ENCODE measurements at places on chromosomes 16 and 17.

DNA sequence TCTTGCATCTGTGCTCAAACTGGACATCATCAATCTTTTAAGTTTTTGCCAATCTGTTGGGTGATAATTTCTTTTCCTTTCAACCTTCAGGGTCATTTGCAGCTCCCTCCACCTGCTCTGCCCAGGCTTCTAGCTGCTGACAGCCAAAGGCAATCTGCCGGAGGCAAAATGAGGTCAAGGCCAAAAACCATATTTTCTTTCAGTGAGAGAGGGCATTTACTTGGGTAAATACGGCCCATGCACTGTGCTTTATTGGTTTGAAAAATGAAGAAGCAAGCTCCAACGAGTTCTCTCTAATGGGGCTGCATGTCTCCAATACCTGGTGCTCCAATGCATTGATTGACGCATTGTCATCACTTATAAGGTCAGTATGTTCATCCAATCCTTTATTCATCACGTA lies 23.1 kb downstream of the RBFOX1 start:
- DNase-seq: no peak

DNA sequence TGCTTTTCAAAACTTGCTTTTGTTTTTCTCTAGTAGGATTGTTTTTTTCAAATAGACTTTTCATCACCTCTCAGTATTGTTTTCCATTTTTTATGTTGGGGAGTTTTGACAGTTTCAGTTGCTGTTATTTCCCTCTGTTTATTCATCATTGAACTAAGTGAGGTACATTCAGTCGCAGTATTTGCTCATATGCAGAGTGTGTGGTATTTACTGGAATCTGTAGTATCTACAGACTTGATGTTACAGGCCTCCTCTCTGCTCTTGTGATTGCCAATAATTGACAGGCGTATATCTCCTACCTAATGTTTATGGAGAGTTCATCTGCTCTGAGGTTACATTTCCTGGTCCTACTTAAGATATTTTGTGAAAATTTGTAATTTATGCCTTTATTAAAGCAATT lies 49.6 kb downstream of the COX10 start:
- DNase-seq: no peak

GRCh38 chr16:495127-495748 lies 32.3 kb upstream of the CAPN15 start:
- no peak for DNase-seq

DNA sequence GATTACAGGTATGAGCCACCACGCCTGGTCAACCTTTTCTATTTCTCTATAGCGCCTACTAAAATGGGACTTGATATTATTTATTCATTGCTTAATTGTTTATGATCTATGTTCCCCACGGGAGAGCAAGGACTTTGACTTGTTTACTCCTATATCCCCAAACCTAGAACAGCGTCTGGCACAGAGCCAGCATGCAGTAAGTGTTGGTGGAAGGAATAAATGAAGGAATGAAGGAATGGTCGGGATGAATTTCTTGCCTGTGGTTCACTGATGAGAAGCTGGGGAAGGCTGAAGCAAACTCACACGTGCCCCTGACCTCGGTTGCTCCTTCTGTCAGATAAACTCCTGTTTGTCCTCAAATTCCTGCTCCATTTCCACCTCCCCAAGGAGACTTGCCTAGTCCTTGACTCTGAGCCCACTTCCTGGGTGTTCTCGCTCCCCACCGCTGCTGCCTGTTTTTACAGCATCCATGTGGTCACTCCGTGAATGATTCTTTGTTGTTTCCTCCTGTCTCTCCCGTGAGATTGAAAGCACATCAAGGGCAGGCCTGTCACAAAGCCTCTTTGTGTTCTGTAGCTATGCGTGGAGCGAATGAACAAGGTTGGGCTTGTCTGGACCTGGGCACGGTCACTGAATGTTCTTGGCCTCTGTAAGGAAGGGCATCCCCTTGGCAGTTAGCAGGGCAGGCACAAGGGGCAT lies 17.3 kb downstream of the C17orf100 start:
- DNase-seq: no peak

- DNase-seq: no peak
Measured at GRCh38 chr17:930258-930657, 49.3 kb downstream of the NXN start.

DNA sequence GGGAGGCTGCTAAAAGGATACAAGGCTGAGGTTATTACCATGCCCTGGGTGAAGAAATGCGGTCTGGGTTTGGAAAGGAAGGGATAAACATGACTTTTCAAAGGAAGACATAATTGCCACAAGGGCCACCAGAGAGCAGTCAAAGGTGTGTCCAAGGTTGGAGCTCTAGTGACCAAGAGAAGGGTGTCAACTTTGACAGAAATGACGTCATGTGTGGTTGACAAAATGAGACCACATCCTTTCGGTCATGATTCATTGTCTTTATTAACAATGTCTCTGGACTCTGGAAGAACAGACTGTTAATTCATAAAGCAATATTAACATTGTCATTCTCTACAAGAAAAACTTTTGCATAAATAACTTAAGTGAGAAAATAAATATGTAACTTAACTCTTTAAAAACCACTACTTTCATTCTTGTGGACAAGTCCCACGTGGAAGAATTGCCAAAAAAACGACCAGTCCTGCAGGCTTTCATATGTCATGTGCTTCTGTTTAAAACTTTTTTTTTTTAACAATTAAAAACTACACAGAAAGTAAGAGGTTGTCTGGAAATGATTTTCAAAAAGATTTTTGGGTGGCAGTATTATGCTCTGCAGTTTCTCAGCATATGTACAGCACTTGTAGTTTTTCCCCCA lies 5.0 kb downstream of the SOST start:
- DNase-seq: no peak

DNA sequence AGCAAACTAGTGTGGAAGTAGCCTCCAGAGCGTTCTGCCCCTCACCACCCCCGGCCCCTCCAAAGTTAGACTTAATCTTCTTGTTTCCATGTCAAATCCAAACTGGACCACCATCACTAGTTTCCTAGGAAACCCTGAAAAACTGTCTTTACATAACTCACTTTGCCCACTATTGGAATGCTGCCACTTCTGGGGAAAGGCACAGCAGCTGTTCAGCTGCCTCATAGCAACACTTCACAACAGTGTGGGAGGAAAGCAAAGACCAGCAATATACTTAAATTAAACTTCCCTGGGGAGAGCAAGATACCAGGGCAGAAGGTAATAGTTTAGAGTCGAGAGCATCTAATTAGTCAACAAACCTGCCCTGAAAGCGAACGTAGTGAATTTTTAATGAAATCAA lies 452.2 kb downstream of the KCNJ2 start:
- DNase-seq: no peak

DNA sequence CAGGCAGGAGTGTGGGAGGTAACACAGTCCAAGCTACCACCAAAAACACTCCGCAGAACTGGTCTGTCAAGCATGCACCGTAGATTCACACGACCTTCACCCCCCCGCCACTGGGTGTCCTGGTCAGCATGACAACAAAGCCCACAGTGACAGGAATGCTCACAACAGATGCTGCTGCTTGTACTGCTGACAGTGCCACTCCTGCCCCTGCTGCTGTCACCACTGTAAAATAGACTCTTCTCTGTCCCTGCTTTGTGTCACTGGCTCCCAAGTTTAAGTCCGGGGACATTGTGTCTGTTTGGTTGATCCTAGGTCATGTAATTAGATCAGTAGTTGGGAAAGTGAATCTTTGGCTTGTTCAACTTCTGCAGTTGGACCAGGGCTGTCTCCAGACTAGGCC lies 7.0 kb upstream of the ODF4 start:
- no peak for DNase-seq

- DNase-seq: no peak
Measured at GRCh38 chr17:32355649-32356377, 5.9 kb downstream of the ZNF207 start.

DNA sequence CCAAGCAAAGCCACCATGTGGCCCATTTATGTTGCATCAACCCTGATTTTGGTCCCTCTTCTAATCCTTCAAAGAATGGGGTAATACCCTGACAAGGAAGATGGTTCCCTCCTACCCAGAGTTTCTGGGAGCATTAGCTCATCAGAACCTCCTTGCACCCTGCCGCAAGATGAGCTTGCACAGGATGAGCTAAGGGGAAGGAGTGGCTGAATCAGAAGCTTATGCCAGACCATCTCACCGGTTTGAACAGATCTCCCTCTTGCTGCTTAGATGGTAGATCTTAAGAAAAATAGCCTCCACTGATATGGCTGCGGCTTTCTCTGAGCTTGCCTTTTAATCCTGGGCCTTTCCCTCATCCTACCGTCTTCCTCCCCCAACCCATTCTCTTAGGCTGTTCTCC lies 175.1 kb downstream of the SOX9 start:
- DNase-seq: no peak

GRCh38 chr17:15233022-15233805 lies 31.9 kb downstream of the PMP22 start:
- DNase-seq: no peak

- no peak for DNase-seq
Measured at GRCh38 chr17:37094391-37094790, 145.6 kb downstream of the AATF start.

GRCh38 chr16:75012380-75013081 lies 13.7 kb downstream of the ZNRF1 start:
- DNase-seq: no peak

DNA sequence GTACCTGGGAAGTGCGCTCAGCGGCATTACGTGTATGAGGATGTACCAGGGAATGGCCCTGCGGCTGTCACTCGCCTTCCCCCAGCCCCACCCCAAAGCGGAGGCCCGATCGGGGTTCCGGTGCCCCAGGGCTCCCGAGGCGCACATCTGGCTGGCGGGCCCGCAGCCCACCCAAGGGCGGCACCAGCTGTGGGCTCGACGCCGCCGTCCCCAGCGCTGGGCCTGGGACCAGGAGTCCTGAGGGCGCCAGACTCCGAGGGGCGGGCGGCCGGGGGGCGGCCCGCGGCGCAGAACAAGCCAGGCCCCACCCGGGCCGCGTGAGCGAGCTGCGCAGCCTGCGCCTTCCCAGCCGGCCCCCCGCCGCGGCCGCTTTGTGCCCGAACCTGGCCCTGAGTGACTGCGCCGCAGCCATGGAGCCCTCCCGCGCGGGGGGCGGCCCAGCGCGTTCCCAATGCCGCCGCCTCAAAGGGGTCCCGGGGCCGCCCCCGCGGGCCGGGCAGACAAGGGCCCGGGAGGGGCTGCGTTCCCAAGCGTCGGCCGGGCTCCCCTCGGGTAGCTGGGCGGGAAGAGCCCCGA lies 17.4 kb downstream of the ZNF423 start:
- DNase-seq: no peak

GRCh38 chr17:78500806-78501205 lies 76.4 kb downstream of the DNAH17 start:
- no peak for DNase-seq

DNA sequence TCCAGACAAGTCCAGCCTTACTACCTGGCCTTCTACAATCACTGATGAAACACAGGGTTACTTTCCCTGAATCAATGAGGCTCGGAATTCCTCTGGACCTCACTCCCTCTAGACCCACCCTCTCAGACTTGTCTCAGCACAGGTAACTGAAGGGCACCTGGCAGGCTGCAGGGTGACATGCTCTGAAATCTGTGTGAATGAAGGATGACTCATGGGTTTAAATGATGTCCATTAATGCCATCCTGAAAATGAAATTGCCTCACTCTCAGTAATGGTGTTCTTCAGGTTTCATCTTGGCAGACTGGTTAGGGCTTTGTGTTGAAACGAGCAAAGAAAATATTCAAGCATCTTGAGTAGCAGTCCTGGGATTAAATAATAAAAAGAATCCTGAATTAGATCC lies 134.4 kb downstream of the MAF start:
- DNase-seq: no peak

DNA sequence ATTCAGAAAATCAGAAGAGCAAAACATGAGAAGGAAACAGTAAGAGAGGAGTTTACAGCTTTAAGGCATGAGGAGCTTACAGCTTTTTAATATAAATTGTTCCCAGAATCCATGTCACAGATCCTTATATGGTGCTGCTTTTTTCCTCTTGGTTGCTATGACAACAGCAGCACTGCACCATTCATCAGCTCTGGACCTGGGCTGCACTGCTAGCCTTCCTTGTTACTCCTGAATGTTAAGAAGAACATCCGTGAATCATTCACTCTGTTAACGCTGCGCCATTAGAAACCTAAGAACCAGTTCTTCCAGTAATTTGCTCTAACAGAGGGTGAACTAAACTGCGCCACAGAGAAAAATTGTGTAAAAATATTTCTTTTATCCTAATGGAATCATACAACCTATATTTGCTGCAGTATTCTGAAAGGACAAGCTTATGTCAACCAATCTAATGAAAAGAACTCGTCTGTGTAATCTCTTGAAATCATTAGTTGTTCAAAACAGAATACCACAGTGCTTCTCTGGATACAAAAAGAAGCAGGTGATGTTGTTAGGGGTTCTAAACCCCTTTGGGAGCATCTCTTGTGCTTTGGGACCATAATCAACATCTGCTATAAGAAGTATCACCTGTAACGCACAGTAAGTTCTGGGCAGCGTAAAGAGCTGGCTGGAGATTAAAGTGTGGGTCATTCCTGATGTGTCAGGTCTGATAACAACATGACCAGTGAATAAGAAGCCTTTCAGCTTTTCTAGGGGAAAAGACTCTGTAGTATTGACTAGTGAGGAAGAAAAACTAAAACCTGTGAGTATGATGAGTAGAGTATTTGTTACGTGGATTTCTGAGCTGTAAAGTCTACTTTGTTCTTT lies 151.2 kb downstream of the TANC2 start:
- DNase-seq: no peak

DNA sequence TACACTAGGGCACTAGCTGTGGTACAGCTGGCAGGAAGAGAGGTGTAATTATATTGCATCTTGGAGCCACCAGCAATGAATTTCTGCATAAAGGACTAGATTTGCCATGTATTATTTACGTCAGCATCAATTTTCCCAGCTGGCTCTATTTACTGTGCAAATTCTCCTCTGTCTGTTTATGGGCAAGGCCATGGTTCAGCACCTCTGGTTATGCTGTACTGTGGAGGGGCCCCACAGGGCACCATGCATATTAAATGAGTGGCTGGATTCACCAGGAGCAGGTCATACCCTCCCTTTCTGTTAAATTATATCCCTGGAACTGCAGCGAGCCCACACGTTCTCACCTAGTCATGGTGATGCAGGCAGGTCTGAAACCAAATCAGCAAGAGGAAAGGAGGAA lies 19.8 kb downstream of the RAD51D start:
- DNase-seq: no peak

- no peak for DNase-seq
Measured at GRCh38 chr17:70109497-70109896, 34.5 kb downstream of the KCNJ16 start.

DNA sequence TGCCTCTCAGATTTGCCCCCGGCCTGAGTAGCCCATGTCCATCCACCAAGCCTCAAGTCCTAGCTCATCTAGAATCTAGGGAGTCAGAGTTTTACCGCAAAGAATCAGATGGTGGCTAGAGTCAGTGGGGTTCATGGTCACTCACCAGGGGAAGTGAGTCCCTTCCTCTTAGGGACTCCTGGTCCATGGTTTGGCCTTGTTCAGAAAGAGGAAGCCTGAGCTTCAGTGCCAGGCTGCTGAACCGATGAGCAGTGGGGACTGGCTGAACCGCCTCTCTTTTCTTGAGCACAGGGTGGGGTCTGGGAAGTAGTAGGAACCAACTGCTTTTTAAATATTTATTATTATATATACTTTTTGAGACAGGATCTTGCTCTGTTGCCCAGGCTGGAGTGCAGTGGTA lies 160.3 kb downstream of the NTN1 start:
- DNase-seq: no peak

Measured in effector CD4-positive, alpha-beta T cell (primary cell).